ENCODE measurements at places on chromosomes 11 and 22.

DNA sequence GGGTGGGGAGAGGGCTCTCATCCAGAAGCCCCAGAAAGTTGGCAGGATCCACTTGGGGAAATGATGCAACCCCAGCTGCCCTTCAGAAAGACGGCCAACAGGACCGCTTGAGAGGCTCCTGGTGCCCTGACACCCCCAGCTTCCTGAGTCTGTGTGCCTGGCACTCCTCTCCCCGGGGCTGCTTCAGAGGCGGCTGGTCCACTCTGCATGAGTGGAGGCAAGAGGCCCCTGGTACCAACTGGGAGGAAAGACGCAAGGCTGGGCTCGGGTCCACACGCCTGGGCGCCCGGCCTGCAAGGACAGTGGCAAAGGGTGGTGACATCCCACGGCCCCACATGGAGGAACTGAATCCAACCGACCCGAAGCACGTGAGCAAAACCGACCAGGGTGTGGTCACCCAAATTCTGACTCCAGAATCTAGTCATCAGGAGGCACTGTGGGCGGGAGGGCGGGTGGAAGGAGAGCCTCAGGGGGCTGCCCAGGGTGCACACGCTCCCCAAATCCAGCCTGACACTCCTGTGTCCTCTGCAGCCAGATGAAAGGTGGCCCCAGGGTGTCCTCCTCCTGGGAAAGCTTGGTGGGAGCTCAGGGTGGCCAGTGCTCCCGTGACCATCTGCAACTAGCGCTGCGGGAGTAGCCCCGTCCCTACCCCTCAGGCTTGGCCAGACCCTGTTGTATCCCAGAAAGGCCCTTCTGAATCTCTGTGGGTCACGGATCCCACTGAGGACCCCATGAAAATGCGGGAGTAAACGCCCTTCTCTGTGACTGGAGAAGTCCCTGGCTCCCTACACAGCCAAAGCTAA is 3.7 kb downstream of the RNH1 start:
- DNase-seq = no peak

GRCh38 chr11:119441898-119442243 is 18.9 kb upstream of the THY1 start:
- no peak for DNase-seq

- no peak for DNase-seq
Observed at GRCh38 chr22:39148727-39149535, 3.5 kb downstream of the CBX7 start.

DNA sequence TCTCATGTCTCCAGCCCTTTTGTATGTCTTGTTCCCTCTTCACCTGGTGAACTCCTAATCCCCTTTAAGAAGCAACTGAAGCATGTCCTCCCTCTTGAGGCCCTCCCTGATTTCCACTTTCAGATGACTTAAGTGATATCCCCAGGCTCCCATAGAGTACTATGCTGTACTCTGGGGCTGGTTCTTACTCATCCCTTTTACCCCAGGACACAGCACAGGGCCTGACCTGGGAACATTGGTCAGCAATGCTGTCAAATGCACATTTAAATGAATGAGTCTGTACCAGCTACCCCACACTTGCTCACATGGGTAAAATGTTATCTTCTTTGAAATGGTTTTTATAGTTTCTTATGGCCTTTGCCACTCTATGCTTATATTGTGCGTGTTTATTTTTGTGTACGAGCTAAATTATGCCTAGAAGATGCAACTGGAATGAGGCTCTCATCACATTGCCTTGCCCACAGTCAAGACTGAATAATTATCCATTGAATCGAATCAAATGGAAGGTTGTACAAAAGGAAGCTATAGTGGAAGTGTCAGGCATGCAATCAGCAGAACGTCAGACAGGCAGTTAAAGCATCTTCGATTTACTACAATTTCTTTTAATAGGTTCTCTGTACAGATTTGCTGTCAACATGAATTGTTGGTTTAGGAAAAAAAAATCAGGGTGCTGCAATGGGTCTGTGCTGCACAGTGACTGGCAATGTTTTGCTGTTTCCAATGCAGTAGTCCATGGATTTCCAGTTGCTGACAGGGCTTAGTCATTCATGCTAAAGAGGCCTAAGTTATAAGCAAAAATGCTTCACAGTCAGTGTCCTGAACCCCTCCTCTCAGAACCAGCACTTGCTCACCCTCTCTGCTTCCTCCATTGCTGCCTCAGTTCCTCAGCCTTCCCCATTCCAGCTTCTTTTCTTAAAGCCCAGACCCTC is 79.5 kb downstream of the PARVA start:
- no peak for DNase-seq

GRCh38 chr11:77147668-77148321 is 19.7 kb downstream of the MYO7A start:
- no peak for DNase-seq

- DNase-seq = no peak
Observed at GRCh38 chr11:102522312-102523188, 8.0 kb downstream of the MMP7 start.

- no peak for DNase-seq
Observed at GRCh38 chr11:3137486-3138177, 27.5 kb downstream of the OSBPL5 start.

DNA sequence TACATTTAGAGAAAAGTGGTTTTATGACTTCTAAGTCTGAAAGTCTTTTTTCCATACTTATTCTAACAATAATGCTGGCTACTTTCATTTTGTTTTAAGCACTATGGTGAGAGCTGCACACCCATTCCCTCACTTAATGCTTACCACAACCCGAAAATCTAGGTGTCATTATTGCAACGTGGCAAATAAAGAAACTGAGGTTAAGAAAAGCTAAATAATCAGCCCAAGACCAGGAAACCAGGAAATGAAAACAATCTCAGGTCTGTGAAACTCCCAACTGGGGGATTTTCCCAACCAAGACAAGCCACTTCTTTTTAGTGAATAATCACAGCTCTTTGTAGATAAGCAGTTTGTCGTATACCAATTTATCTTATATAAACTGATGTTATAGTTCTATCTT is 126.3 kb downstream of the SLC1A2 start:
- DNase-seq = no peak

DNA sequence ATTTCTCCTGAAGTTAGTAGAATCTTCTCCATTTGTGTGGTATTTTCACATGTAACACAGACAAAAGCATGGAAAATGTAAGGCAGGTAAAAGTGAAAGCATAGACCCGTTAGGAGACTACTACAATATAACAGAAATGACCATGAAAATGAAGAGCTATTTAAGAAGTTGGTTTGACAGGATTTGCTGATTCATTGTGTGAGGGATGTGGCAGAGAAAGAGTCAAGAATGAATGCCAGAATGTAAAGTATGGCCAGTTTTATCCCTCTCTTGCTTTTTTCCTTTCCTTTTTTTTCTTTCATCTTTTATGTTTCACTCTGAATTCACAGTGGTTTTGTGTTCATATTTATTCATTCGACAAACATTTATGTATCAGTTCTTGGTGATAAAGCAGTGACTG is 115.9 kb downstream of the ARFGAP2 start:
- no peak for DNase-seq

DNA sequence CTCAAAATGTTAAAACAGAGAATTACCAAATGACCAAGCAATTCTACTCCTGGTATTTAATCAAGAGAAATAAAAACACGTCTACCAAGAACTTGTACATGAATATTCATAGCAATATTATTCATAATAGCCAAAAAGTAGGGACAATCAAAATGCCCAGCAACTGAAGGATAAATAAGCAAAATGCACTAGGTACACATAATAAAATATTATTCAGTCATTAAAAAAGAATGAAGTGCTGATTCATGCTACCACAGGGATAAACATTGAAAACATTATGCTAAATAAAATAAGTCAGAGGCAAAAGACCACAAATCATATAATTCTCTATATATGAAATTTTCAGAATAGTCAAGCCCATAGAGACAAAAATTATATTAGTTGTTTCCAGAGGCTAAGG is 24.8 kb downstream of the ARHGAP32 start:
- no peak for DNase-seq

GRCh38 chr11:74390697-74391096 is 7.5 kb downstream of the PGM2L1 start:
- DNase-seq = no peak

DNA sequence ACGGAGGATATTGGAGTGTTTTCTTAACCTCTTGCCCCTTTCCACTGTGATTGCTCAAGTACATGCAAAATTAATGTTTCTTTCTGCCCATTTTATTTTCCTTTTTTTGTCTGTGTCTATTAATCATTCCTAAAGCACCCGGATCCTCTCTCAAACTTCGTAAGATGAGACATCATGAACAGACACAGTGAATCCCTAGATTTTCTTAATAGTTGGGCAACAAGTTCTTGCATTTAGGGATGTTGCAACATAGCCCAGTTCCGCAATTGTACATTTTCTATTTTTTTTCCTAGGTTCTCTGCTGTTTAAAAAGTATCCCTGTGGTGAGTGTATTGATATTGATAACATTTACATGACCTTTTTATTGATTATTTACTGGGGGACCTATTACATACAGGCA is 2.9 kb downstream of the FAM111A start:
- no peak for DNase-seq

- DNase-seq = no peak
Observed at GRCh38 chr11:68741463-68741862, 9.9 kb downstream of the TESMIN start.

DNA sequence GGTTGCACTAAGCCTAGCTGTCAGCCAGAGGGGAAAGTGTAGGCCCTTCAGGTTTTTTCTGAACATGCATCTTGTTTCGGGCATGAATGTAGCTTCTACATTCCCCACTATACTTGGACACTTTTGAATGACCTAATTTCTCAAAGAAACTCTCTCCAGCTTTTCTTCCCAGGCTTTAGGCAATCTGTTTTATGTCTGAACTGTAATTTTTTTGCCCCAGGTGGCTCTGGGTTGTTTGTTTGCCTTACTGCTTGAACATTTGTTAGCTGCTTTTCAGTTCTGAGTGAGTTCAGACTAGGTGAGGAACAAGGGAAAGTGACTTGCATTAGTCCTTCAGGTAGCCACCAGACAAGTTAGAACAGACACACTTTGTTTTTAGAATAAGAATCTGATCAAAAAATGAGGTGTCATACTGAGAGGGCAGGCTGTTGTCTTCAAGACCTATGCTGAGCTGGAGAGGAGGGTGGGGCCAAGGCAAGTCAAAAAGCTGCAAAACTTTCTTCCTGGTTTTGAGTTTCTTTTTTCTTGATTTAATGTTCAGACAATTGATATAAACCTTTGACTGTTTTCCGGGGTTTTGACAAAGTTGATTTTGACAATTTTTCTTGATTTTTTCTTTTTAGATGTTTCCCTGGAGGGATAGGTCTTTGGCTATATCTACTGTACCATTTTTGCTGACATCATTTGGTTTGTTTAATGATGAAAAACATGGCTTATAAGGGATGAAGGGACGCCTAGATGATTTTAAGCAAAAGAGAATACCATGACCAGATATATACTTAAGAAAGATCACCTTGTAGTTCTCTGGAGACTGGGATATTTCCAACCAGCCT is 182.8 kb downstream of the WNT11 start:
- DNase-seq = no peak

- no peak for DNase-seq
Observed at GRCh38 chr11:31340903-31341572, 28.5 kb downstream of the DCDC1 start.
